Stimulated activated CD8-positive, alpha-beta memory T cell treated with anti-CD3 and anti-CD28 coated beads, Interleukin-4, amount 100 ng/mL, for 1 hour (primary cell): ENCODE measurements at places on chromosomes 7 and 10.

DNA sequence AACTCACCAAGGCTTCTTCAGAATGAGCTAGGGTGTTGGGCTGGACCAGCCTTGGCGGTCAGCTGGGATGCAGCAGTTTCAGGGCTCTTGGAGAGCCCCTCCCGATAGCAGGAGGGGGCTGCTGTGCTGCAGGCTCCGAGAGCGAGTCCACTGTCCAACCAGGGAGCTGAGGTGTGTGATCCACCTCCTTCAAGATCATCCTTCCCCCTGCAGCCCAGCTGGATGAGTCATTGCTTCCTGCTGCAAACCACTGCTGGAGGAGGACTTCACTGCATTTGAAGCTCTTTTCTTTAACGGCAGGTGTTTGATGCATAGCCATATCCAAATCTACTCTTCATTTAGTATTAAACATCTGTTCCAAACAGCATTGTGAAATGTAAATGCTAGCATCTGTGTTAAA, 54.2 kb upstream of the EBF3 start:
- DNase-seq, result no peak

DNA sequence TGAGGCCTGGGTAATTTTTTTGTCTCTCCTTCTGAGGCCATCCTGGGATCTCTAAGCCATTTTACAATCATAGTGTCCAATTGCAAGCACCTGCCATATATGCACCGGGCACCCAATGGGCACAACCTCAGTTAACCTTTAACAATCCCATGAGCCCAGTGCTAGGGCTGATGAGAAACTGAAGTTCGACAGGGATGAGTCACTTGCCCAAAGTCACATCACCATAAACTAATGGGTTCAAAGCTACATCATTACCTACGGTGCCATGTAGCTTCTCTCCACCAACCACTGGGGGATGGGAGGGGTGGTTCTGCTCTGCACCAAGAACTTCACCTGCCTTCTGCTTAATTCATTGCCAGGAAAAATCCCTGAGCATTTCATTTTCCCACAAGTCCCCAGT, 95.8 kb upstream of the ZNF716 start:
- DNase-seq, result no peak

- no peak for DNase-seq
Observed at GRCh38 chr10:64175271-64175962, 654.2 kb downstream of the REEP3 start.

DNA sequence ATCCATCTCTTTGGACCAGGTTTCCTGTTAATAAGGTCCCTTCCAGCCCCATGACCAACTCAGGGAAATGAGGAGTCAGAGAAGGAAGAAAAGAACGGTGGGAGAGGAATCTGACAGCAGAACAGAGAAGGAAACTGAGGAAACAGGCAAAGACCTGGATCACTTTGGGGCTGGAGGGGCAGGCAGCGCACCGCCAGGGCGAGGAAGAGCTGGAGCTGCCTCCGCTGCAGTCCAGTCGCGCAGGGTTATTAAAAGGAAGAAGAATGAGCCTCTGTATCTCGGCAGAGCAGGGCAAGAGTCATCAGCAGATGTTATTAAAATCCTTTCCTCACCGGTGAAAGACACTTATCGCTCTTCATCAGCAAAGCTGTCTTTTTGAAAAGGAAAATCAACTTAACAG, 37.7 kb upstream of the R3HCC1L start:
- DNase-seq, result no peak

DNA sequence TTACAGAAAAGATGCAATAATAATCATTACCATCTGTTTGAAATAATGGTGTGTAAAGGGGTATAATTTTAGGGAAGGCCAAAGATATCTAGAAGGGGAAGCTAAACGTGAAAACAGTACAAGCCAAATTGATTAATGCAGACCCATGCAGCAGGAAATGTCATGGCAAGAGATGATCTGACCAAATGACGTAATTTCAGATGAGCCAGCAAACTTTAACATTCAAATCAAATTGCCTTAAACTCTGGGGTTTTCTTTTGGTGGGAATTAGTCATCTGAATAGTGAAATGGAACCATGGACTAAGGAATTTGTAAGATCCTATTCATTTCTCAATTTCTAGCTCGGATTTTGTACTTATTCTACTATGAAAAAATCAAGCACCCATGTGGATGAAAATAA, 21.4 kb upstream of the SCIN start:
- no peak for DNase-seq
